Activated T-cell treated with anti-CD3 and anti-CD28 coated beads for 1 hour (primary cell): ENCODE measurements at places on chromosomes 3 and 15.

DNA sequence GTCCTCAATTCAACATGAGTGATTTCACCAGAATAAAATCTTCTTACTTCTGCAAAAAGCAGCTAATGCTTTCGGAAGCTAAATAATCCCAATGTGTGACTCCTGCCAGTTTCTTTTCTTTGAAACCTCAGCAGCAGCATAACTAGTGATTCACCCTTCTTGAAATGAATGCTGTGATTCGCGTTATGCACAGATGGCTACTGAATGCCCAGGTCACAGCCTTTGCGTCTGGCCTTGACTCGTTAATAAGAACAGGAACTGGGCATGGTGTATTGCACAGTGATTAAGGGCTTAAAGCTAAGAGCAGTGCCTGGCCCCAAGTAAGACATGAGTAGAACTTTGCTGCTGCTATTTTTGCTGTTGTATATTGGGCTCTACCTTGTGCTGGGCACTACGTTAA lies 19.0 kb downstream of the CGNL1 start:
- no peak for DNase-seq

- no peak for DNase-seq
Observed at GRCh38 chr15:85059734-85060133, 78.1 kb downstream of the PDE8A start.

DNA sequence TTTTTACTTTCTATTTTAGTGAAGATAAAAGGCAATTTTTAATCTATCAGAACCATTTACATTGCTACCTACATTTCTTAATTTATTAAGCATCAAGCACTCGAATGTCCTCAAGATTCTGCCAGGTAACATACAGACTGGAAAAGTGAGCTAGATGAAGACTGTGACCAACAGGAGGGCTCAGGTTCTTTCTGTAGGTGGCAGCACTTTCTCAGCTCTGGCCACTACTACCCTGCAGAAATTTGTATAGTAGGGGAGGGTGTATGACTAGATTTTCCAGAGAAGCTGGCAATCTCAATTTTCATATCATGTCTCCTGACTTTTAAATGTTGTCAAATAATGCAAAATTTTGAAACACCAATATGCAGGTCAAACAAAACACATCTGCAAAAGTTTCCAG lies 165.0 kb upstream of the SUCLG2 start:
- no peak for DNase-seq

DNA sequence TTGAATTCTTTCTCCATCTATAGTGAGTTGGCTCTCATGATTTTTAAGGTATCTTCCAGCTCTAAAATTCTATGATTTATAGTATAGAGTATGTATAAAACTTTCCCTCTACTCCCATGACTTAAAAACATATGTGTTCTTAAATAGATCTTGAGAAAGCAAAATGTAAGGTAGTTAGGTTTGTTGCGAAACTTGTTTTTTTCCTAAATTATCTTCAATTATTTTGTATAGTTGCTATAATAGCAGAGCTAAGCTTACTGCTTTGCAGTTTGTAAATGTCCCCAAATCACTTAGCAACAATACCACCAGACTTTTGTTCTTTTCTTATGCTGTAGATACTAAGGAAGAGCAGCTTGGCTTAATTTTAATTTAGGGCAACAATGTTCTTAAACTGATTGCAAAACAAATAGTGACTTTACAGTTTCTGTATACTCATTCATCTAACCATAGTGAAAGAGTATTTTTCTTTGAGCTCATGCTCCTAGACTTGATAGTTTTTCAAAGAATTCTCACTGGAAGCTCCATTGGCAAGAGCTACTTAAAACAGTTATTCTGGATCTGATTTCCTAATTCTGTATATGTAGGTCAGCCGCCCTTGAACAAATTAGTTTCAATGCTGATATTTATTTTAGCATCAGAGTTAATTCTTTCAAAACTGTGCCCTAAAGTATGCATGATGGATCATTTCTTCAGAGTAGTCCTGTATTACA lies 61.2 kb downstream of the LYSMD4 start:
- no peak for DNase-seq

- DNase-seq = no peak
Observed at GRCh38 chr3:190234621-190235020, 87.6 kb downstream of the CLDN1 start.

DNA sequence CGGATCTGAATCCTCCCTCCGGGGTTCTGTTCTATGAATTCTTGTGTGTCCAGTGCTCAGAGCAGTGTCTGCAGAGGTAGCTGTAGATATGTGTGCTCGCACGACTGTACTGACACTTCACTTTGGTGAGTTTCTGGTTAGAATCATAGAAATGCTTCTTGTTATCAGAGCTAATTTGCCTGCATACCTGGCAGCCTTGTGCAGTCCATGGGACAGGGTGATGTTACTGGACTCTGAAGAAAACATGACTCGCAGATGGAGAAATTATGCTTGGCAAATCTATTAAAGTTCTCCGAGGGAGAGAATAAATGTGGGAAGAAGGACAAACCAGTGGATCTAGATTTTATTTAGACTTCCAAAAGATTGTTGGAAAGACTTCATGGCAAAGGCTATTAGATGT lies 12.2 kb downstream of the CGNL1 start:
- DNase-seq = no peak

DNA sequence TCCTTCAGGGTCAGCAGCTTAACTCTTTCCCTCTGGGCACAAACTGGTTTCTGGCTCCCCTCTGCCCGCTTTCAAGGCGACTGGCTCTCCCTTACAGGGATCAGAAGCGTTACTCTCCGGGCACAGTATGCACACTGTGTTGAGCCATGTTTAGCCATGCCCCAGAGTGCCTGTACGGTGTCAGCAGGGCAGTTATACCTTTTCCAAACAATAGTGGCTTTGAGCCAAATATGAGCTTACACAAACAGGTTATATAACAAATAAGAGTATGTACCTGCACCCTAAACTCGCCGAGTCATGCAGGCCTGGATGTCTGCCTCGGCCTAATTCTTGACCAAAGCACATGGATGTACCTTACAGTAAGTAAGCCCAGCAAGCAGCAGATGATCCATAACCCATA lies 175.6 kb upstream of the ANKRD28 start:
- DNase-seq = no peak

GRCh38 chr3:58651276-58651675 lies 15.3 kb downstream of the FAM3D start:
- no peak for DNase-seq

DNA sequence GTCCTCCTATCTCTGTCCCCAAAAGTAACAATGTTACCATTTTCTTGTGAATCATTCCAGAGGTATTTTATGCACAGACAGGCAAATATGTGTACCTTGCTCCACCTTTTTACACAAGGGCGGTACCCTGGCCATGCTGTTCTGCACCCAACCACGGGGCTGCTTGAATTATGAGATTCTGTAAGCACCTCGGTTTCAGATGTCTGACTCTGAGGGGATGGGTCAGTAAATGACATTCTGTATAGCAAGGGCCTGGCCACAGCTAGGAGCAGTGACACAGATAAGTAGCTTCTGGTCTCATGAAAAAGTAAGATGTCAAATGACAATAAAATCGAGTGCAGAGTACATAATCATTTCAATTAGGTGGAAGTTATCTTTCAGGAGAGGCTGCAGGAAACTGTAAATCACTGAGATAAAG lies 30.4 kb upstream of the FLNB start:
- no peak for DNase-seq

DNA sequence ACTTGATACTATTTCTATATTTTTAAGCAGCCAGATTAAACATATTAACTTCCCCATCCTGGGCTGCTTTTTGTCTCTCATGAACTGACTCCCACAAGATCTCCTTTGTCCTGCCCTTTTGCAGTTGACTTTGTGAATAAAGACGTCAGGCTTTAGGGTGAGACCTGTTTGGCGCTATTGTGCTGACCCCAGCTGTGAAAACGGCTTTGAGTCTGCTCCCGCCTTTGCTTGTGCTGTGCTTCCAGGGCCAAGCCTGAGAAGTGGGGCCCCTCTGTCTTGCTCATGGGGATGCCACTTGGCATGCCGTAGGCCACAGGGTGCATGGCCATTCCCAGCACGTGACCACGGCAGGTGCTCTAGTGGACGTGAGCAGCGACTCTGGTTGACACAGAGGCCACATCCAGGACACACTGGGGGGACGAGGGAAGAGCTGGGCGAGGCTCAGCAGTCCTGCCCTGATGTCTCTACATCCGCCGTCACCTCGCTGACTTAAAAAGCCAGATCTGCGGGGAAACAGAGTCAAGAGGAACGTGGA lies 268.9 kb upstream of the LYSMD4 start:
- DNase-seq = no peak

DNA sequence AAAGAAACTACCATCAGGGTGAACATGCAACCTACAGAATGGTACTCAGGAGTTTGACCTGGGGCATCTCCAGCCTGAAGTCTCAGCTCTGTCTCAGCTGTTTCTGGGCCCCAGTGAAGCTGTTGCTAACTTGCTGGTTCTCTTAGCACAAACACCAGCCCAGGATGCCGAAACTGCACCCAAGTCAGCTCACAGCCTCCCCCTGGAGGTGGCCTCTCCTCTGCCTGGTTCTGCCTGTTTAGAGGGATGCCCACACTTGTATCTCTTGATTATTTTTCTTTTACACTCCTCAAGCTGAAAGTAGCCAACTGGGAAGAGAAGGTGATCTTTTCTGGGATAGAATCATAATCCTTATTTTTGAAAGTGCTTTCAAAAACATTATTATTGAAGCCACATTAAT lies 289.0 kb upstream of the RASGRP1 start:
- peak; percentile 6 for DNase-seq

DNA sequence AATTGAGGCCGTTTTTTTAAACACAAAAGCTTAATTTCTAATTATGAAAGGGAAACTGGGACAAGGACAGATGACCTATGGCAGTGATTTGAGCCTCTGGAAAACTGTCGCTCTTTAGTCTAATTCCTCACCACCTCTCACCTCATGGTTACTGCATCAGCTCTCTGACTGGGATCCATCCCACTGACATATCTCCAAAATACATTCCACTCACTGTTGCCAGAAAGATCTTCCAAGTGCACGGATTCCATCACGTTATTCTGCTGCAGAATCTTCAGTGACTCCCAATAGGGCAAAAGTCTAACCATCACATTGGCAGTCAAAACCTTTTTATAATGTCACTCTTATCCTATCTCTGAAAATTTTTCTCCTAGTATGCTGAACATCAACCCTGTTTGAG lies 132.3 kb upstream of the MB21D2 start:
- DNase-seq = no peak

GRCh38 chr3:151432616-151433372 lies 28.1 kb downstream of the IGSF10 start:
- DNase-seq = no peak

- no peak for DNase-seq
Observed at GRCh38 chr15:85622221-85622831, 172.4 kb downstream of the KLHL25 start.

- DNase-seq = no peak
Observed at GRCh38 chr15:96325541-96326327, 4.8 kb upstream of the NR2F2 start.

- DNase-seq = no peak
Observed at GRCh38 chr3:137787529-137787928, 23.4 kb downstream of the SOX14 start.

DNA sequence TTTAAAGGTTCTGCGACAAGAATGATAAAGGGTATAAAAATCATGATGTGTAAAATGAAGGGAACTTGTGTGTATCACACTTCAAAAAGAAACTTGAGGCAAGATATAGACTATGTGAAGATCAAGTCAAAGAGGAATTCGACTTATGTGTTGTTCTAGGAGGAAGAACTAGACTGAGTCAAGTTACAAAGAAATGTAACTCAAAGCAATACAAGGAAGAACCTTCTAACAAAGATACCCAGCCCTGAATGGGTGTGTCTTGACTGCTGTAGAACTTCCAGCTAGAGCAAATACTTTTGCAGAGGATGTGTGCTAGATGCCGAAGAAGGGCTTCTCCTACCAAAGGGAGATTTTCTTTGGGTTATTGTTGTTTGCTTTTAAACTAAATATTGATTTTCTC lies 2.4 kb downstream of the SLC49A4 start:
- DNase-seq = no peak

GRCh38 chr3:151011427-151011826 lies 38.9 kb upstream of the CLRN1 start:
- DNase-seq = no peak

GRCh38 chr3:98213276-98213675 lies 46.8 kb downstream of the OR5H15 start:
- no peak for DNase-seq

DNA sequence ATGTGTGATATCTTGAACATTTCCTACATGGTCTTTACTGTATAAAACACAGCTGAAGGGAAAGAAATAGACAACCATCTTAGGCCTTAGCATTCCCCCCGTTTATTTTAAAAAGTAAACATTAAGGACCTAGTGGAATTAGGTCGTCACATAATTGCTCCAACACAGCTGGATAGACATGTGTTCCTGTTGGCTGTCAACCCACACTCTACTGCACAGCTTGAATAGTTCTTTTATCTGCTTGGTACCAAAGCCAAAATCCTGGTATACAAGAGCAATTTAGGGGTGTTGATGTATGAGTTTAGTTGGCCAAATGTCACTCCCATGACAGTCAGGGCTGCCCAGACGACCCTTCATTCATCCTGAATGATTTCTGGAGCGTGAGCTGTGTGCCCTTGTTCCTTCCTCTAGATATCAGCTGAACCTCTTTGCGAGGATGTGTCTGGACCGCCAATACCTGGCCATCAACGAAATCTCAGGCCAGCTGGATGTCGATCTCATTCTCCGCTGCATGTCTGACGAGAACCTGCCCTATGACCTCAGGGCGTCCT lies 179.7 kb downstream of the ITPR1 start:
- no peak for DNase-seq

DNA sequence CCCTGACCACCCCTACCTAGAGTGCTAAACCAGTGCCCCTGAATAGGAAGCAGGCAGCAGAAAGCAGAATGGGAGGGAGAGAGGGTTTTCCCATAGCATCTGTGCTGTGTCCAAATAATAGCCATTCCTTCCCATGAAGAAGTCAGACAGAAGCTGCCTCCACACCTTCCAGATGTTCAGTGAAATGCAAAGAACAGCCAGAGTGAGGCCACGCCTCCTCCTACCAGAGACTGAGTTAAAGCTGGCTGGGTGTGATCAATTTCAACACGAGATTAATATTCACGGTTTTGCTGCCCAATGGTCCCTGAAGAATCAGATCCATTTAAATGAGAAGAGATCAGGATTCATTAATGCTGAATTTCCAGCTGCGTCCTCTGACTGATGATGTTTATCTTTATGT lies 111.8 kb downstream of the SRGAP3 start:
- DNase-seq = no peak

DNA sequence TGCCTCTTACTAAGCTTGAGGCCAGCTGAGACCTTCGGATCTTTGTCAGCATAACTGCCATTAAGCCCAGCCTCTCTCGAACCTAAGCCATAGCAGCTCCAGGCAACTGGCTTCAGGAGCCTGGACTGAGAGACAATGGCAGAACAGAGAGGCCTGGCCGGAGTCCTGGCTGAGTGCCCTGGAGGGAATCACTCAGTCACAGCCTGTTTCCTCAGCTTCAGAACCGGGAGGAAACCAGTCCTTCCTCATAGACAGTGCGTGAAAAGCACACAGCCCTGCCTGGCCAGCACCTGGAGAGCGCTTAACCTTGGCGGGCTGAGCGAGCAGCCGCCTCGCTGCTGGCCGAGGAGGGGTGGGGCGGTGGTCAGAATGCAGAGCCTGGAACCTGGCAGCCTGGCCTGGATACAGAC lies 21.6 kb downstream of the RNU5B-1 start:
- DNase-seq = no peak
